Bladder microvascular endothelial cell (primary cell): ENCODE measurements at places on chromosomes 3 and 15. TPM values are rescaled to one million over a fixed set of nuclear protein-coding genes. Genes with fewer than 3 reads are reported as not detected.

Gene SEMA6D
- total RNA-seq, result 4.0 and 8.5 TPM in 2 replicates

Gene A4GNT
- not detected in 2 replicates for total RNA-seq

Gene CCR5
- not detected in 2 replicates for total RNA-seq

Gene SYNPR
- total RNA-seq, result not detected in 2 replicates

Gene TUSC7
- not detected in 2 replicates for total RNA-seq

Gene ZIC4
- not detected in 2 replicates for total RNA-seq

Gene ACAN
- 0.25 and 8.9 TPM in 2 replicates for total RNA-seq

Gene ZNF860
- 1.5 and 1.8 TPM in 2 replicates for total RNA-seq

Gene ZNF662
- 0.81 and 3.3 TPM in 2 replicates for total RNA-seq

Gene TRIM42
- not detected in 2 replicates for total RNA-seq

Gene IL16
- total RNA-seq, result 1.7 and 4.9 TPM in 2 replicates

Gene PODXL2
- total RNA-seq, result 1.1 and 5.3 TPM in 2 replicates

Gene THBS1
- 2,994 and 14,705 TPM in 2 replicates for total RNA-seq

Gene SAMD7
- total RNA-seq, result not detected in 2 replicates

Gene RAB7A
- total RNA-seq, result 28.7 and 57.0 TPM in 2 replicates

Gene CPLX3
- not detected in 2 replicates for total RNA-seq

Gene ACKR4
- 0.49 and 0.50 TPM in 2 replicates for total RNA-seq

Gene IMPG2
- 0.16 and 0.76 TPM in 2 replicates for total RNA-seq

Gene TP53BP1
- total RNA-seq, result 26.4 and 86.3 TPM in 2 replicates

Gene ILDR1
- total RNA-seq, result not detected in 2 replicates

Gene IL17RC
- total RNA-seq, result 11.7 and 16.5 TPM in 2 replicates

Gene NLGN1
- 1.3 and 4.0 TPM in 2 replicates for total RNA-seq

Gene TEX55
- total RNA-seq, result not detected in 2 replicates

Gene ZNF774
- total RNA-seq, result 0.97 and 2.3 TPM in 2 replicates

Gene GOLGA8K
- 0.16 and 0.44 TPM in 2 replicates for total RNA-seq

Gene HYKK
- total RNA-seq, result 0.49 and 1.3 TPM in 2 replicates

Gene GPR156
- total RNA-seq, result 0.06 TPM in 1 of 2 replicates, not detected in the other

Gene ADAMTS9
- total RNA-seq, result 46.6 and 64.8 TPM in 2 replicates

Gene POPDC2
- 0.16 and 0.76 TPM in 2 replicates for total RNA-seq

Gene TAGLN3
- total RNA-seq, result 0.13 TPM in 1 of 2 replicates, not detected in the other

Gene GCNT3
- total RNA-seq, result not detected in 2 replicates

Gene NR2E3
- total RNA-seq, result 0.50 TPM in 1 of 2 replicates, not detected in the other

Gene GPR149
- total RNA-seq, result not detected in 2 replicates

Gene GOLGA6D
- total RNA-seq, result under 0.01 TPM in 1 of 2 replicates, not detected in the other

Gene PPP2R3A
- total RNA-seq, result 7.0 and 7.1 TPM in 2 replicates

Gene CERS3
- not detected in 2 replicates for total RNA-seq

Gene TNFAIP8L3
- total RNA-seq, result 9.7 and 46.1 TPM in 2 replicates

Gene TGM5
- not detected in 2 replicates for total RNA-seq

Gene LHFPL4
- 0.06 TPM in 1 of 2 replicates, not detected in the other for total RNA-seq

Gene PAK2
- 48.6 and 198 TPM in 2 replicates for total RNA-seq

Gene XPC
- 35.8 and 60.5 TPM in 2 replicates for total RNA-seq

Gene IGF1R
- total RNA-seq, result 12.6 and 90.9 TPM in 2 replicates

Gene CMTM8
- total RNA-seq, result 1.3 and 1.6 TPM in 2 replicates

Gene ADCY5
- 0.06 TPM in 1 of 2 replicates, not detected in the other for total RNA-seq

Gene FHIT
- total RNA-seq, result 0.16 and 1.6 TPM in 2 replicates

Gene SLC24A5
- not detected in 2 replicates for total RNA-seq

Gene CLDN18
- not detected in 2 replicates for total RNA-seq
